ENCODE measurements at places on chromosomes 2 and 18.
A peak's percentile ranks its signal among the peaks of the same experiment; 100 is the strongest.

- DNase-seq = no peak
Measured at GRCh38 chr2:114005110-114005783, 115.4 kb downstream of the ACTR3 start.

GRCh38 chr2:118244686-118245085 is 156.4 kb downstream of the INSIG2 start:
- DNase-seq = no peak

- no peak for DNase-seq
Measured at GRCh38 chr18:12048827-12049175, 44.8 kb upstream of the ANKRD62 start.

DNA sequence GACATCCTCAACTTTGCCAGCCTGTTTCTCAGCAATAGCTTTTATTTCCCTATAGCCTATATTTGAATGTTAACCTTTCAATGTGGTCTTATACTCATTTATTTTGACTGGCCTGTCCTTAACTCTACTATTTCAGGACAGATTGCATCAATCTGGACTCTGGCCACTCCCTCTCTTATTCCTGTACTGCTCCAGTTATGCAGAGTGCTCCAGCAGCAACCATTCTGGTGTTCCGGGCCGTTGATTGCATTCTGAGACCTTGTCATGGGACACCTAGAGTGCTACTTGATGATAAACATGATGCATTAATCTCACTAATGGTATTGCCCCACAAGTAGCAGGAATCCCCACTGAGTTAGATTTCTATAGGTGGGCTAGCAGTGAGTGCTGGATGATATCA is 363.4 kb downstream of the LRRTM1 start:
- no peak for DNase-seq

DNA sequence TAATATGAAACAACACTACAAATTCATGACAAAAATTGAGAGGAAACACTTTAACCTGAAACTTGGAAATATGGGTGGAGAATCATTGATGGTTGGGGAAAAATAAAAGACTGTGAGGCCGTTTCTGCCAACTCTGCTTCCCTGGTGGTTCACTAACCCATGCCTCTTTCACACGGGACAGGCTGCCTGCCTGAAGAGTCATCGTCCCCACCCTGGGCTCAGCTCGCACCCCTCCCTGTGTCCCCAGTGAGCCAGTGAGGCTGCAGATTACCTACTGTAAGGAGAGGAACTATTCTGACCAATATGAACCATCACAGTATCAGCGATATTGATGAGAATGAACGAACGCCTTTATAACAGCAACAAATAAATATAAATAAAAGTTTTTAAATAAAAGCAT is 357.8 kb upstream of the CDH20 start:
- DNase-seq = no peak

DNA sequence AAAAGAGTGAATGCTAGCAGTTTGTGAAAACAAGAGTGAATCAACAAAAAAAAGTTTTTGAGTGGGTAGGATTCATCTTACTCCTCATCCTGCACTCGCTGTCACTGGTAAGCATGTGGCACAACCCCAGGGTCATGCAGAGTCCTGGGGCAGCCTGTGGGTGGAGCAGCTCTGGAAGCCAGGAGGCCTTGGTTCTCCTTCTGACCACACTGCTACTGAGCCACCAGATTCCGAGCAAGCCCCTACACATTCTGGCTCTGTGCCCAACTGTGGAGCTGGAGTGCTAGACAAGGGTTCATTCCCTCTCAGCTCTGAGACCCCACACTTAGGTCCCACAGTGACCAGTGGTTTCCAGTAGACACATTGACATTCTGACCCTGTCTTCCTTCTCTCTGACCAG is 670.6 kb downstream of the BCL11A start:
- no peak for DNase-seq

DNA sequence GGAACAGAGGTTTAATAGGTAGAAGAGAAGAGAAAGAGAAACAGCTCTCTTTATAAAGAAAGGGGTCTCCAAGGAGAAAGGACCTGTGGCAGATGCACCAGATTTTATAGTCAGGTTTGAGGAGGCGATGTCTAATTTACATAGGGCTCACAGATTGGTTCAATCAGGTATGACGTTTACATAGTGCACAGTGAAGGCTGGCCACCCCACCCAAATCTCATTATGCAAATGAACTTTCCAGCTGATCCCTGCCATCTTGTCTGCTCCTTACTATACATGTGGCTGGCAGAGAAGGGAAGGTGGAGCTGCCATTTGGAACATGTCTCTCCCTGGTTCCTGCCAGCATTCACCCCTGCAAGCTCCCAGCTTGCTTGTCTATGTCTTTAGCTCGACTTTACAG is 557.8 kb downstream of the SUCLG1 start:
- DNase-seq = no peak

DNA sequence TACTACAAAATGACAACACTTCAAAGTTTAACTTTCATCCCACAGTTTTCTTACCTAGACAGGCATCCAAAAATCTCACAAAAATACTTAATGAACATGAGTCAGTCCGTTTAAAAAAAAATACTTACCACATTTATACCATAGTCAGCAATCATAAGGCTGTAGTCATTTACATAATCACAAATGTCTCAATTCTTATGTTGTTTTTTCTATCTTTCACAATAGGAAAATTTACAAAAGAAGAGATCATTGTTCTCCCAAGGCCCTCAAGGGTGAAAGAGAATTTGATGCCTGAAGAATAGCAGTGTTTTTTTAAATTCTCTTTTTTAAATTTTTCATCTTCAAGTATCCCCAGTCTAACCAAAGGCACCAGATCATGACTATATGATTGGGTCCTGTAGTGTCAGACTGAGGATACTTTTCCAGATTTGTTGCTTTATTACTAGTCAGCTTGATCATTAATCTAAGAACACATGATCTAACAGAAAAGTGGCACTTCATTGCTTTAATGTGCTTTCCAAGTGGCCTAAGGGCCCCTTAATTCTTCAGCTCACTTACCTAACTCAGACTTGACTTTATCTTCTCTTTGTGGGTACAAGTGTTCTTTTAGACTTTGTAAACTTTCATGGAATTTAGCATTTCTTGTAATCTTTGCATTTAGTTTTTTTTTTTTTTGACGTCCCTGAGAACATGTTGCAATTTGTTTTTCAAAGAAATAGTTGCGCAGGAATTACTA is 4.7 kb downstream of the SCYGR5 start:
- DNase-seq = no peak

GRCh38 chr2:101773137-101773536 is 75.6 kb downstream of the MAP4K4 start:
- no peak for DNase-seq

DNA sequence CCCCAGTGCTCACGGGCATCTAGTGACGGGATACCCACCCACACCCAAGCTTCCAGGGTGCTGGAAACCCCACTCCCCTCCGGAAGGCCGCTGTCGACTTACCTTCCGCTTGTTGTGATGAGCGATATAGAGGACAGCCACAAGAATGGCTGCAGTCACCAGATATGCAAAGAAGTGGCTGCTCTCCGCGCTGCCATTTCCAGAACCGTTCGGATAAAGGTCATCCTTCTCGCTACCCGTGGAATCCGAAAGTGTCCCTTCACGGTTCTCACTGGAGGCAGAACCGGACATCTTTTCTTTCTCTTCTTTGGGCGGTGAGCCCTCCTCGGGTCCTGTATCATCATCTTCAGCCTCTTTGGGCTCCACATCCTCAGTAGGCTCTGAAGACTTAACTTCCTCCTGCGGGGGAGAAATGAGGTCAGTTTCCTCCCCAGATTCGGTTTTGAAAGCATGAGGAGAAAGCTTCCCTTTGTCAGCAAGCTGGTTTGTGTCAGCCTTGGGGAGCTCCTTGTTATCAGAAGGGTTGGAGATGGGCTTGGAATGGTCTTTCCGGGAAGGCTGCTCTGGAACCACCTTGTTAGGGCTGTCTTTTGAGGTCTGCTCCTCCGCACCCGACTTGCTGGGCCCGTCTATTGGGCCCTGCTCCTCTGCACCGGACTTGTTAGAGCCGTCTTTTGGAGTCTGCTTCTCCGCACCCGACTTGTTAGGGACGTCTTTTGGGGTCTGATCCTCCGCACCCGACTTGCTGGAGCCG is 1.2 kb downstream of the TGOLN2 start:
- DNase-seq = peak; percentile 36

Measured in T-helper 17 cell (primary cell).